Skin of body (tissue), 3 donors: ENCODE measurements at places on chromosomes 13 and 19.

GRCh38 chr13:75818179-75818967 is 182.2 kb downstream of the LMO7 start:
- no peak for DNase-seq

DNA sequence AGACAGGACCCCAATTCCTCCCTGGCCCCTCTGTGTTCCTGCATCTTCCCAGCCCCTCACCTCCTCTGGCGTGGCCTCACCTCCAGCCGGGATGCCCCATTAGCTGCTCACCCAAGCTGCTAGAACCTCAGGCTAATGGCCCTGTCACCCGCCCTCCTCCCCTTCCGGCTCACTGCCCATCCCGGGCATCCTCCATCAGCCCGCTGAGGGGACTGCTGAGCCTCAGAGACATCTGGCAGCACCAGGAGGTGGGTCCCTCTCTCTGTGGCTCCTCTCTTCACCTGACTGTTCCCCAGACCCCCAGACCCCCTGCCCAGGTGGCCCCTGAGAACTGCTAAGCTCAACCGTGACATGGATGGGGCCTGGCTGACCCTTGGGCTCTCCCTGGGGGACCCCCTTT is 2.9 kb downstream of the FFAR1 start:
- no peak for DNase-seq

- DNase-seq, result peak; percentile 46
Observed at GRCh38 chr13:32639502-32640105, 53.4 kb downstream of the PDS5B start.

GRCh38 chr19:2251106-2252054 is 2.3 kb downstream of the AMH start:
- no peak for DNase-seq

DNA sequence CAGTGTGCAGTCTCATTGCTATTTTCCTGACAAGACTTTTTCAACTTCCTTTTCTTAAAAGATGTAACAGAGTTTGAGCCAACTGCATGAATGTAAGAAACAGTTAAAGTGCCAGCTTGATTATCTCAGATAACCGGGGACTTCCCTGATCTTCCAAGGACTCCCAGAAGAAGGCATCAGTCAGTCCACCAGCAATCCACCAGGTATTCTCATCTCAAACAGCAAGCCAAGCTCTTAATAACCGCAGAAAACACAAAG is 350.1 kb downstream of the LIG4 start:
- no peak for DNase-seq

DNA sequence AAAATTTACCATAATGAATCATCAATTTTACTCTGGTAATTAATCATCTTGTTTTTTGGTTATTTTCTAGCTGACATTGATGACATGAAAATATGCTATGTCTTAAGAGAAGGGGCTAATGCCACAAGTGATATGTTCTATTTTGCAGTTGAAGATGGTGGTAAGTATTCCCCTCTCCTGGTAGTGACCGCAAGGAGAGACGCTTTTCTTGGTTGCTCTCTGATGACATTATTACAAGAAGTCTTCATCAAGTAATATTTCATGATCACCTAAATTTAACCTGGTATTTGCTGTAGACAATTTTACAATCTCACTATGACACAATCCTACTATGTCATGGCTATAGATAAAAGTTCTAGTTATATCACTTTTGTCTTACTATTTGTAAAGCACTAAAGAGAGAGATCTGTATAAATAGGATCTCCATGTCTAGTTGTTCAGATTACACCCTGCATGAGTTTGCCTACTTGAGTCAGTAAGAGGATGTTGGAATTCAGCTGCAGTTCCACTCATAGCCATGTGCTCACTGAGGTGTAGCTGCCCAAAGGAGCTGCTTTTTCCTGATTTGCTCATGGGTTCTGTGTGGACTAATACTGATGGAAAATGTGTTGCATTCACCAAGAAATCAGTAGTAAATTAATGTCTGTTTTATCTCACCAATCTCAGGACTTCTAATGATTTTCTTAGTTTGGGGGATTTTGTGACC is 10.9 kb downstream of the FREM2 start:
- no peak for DNase-seq

GRCh38 chr13:43546251-43546650 is 240.5 kb downstream of the ENOX1 start:
- DNase-seq, result no peak

- no peak for DNase-seq
Observed at GRCh38 chr19:53554804-53555203, 16.9 kb downstream of the ZNF331 start.

- DNase-seq, result no peak
Observed at GRCh38 chr13:61415058-61415721, 459 bp downstream of the PCDH20 start.

- no peak for DNase-seq
Observed at GRCh38 chr19:30602661-30603350, 230.6 kb downstream of the ZNF536 start.

DNA sequence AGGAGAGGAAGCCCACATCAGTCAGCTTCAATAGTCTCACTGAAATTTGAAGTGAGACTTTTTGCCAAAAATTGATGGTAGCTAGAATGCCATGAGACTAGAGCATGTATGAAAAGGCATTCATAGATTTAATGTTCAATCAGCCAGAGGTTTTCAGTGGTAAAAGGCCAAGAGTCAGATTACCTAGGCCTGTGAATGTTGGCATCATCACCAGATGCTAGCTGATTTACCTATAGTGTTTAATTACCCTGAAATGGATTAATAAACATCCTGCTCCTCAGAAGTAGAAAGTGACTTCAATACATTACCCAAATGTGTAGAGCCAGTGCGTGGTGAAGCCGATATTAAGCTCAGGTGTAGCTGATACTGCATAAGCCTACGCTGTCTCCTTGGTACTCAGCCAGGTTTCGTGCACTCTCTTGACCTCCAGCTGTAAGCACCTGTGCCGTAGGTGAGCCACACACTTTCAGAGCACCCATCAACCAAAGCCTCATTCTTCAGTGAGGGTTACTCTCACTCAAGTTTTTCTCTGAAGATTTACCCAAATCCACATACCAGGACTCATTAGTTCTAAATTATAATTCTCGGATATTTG is 1140.3 kb upstream of the SLC10A2 start:
- DNase-seq, result no peak

DNA sequence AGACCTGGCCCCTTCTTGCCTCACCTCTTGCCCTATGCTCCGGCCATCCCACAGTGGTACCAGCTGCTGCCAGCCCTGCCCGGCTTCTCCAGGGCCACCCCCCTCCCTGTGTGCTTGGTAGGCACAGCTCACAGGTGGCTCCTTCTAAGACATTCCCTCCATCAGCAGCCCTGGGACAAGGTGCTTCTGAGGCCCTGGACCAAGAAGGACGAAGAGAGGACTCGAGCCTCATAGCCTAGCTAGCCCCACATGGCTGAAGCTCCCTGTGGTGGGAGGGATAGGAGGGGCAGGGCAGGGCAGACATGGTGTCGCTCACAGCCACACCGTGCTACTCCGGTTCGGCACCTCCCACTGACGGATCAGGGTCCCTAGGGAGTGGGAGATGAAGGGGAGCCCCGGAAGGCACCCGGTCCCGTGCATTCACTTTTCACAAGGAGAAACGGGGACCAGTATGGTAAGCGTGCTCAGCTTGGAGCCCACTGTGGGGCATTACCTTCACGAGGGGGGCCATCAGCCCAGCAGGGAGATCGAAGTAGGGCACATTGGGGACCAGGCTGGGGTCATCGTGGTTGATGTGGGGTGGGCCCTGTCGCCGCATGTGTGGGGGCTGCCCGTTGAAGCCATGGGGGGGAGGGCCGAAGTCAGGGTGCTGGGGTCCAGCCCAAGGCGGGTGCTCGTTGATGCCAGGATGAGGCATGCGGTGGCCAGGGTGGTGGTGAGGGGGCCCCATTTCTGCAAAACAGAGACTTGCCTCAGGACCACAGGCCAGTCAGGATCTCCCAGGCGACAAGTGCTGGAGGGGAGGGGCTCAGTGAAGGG is 19.5 kb downstream of the CHERP start:
- no peak for DNase-seq

GRCh38 chr19:17926044-17926443 is 6.8 kb upstream of the CCDC124 start:
- DNase-seq, result no peak

DNA sequence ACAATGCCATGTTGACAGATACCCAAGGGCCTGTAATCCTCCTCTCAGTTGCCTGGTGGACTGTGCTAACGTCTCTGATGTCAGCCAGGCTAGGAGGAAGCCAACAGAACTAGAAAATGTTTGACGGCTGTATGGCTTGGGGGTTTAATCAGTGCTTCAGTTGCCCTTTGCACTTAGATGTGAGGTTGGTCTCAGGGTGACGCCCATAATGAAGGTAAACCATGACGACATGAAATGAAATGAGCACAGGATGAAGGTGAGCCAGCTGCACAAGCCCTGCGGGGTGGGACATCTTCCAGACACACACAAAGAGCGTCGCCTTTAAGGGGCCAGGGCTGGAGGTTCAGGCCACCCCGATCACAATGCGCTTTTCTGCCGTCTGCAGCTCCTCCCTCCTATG is 127.2 kb downstream of the CRYL1 start:
- DNase-seq, result no peak
